ENCODE measurements at places on chromosomes 7 and 10.

DNA sequence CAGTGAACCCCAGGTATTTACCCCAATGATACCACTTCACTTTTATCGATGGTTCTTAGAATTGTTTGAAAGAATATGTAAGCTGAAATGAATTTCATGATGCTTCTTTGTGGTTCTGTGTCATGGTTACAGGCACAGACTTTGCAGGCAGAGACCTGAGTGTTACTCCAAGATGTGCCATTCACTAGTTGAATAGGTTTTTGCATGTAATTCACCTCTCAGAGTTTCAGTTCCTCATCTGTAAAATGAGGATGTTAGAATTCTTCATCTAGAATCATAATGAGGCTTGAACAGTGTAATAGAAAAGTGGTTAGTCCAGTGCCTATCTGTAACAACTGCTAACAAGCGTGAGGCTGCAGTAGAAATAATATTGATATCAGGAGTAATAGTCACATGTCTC, 54.6 kb downstream of the VSTM2A start:
- DNase-seq: no peak

GRCh38 chr10:103843854-103844570, 11.4 kb downstream of the SH3PXD2A start:
- DNase-seq: no peak

- no peak for DNase-seq
Measured at GRCh38 chr10:99430116-99430450, 341 bp downstream of the GOT1 start.

GRCh38 chr7:45182856-45183710, 25.5 kb downstream of the RAMP3 start:
- no peak for DNase-seq

- peak; percentile 39 for DNase-seq
Measured at GRCh38 chr10:70461397-70462348, 16.9 kb upstream of the PALD1 start.

DNA sequence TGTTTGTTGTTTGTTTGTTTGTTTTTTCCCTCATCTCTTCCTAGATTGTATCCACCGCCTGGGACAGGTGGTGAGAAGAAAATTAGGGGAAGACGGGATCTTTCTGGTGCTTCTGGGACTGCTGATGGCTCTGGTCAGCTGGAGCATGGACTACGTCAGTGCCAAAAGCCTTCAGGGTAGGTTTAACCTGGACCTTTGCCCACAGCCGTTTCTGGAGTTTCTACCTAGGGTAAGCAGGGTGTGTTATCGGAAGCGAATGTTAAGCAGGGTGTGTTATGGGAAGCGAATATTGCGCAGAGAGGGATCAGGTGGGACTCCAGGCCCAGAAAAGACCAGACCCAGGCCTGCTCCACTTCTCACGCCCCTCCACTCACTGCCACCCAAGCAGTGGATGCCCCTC, 4.7 kb downstream of the CLCN1 start:
- DNase-seq: no peak

DNA sequence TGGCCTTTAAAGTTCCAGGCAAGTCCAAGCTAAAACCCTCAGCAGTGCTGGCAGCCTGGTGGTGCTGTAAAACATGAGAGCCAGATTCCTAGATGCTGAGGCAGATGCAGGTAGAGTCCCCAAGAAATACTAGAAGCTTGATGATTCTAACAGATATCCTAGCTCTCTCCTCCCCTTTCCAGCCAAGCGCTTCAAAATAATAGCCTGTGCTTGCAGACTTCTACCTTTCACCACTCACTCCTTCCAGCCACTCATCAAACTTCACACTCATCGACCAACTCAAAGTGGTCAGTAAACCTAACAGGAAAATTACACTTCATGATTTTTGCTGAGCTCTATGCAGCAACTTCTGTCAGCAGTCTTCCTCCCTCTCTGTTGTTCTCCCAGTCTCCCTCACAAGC, 50.2 kb downstream of the LMBR1 start:
- no peak for DNase-seq

DNA sequence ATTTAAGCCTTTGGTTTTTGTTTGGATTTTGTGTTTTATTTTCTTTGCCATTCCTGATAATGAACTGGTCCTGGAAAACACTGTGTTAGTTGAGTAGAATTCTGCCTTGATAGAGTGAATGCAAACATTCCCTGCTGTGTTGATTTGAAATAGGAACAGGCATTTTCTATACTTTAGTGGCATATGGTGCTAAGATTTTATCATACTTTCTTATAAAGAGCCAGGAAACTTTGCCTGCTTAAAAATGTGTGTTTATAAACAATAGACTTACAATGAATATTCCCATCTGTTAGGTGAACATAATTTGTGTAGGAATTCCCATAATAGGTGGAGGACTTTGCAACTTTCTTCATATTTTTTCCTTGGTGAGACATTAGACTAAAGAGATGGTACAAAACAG, 333.3 kb downstream of the SDK1 start:
- no peak for DNase-seq

GRCh38 chr10:1048349-1048731, 579 bp downstream of the IDI1 start:
- no peak for DNase-seq

- DNase-seq: no peak
Measured at GRCh38 chr10:54125098-54125747, 675.8 kb downstream of the PCDH15 start.

- DNase-seq: no peak
Measured at GRCh38 chr7:151117565-151117964, 31.3 kb downstream of the AGAP3 start.

- DNase-seq: no peak
Measured at GRCh38 chr7:97226541-97226940, 109.0 kb downstream of the SDHAF3 start.

DNA sequence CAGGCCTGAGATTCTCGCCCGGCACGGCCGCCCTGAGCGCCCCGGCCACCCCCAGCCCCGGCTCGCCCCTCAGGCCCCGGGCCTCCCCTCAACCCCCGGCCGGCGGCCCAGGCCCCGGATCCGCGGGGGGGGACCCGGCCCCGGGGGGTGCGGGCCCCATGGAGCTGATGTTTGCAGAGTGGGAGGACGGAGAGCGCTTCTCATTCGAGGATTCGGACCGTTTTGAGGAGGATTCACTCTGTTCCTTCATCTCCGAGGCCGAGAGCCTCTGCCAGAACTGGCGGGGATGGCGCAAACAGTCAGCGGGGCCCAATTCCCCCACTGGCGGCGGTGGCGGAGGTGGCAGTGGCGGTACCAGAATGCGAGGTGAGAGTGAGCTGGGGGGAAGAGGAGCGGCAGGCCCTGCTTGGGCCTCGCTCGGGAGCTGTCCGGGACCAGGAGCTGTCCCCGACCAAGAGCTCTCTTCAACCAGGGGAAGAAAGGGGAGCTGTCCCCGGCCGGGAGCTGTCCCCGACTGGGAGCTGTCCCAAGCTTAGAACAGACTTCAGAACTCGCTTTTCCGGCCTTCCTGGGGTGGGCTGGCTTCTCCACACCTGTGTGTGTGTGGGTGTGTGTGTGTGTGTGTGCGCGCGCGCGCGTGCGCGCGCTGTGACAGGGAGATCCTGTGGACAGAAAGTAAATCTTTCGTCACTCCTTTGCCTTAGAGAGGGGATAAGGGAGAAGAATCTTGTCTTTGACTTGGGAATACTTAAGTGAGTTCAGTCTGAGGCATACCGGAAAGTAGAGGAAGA, 510 bp downstream of the ZSWIM8 start:
- DNase-seq: no peak

GRCh38 chr10:37960591-37961137, 15.8 kb downstream of the ZNF25 start:
- no peak for DNase-seq

GRCh38 chr7:13742126-13742525, 247.3 kb downstream of the ETV1 start:
- peak; percentile 11 for DNase-seq

DNA sequence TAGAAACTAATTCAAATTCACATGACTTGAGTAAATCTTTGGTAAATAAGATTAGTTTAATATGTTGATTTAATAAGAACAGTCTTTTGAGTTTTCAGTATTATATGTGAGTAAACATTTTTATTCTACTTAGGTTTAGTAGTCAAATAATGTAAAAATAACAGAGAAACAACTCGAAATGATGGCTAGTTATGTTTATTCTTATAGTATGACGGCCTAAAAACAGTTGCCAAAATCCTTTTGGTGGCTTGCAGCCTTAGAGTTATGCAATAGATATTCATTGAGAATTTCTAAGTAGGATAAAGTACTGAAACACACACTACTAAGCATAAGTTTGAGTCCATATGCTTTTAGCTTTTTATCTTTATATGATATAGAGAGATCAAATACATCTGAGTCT, 184.8 kb downstream of the GNAI1 start:
- no peak for DNase-seq

All from COLO829 (cell line).